ENCODE measurements at places on chromosomes 6 and 20. TPM values are rescaled to one million over a fixed set of nuclear protein-coding genes. Genes with fewer than 3 reads are reported as not detected.

DNA sequence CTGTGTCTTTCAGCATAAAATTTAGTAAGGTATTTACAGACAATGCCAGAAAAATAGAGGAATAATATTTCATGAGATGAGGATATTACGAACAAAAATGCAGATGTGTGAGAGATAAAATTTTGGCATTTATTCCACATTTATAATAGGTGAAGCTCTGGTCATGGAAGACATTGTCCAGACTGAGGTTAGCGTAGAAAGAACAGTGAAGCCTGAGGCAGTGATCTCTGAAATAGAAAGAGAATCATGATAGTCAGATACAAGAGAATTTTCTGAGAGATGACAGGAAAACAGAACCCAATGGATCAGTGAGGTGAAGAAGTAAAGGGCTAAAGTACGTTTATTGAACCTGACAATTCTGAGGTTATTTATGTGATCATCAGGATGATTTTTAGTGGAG, 1155.9 kb upstream of the GJE1 start:
- no peak for DNase-seq

- no peak for DNase-seq
Observed at GRCh38 chr20:41776421-41776820, 158.2 kb upstream of the CHD6 start.

GRCh38 chr20:6765469-6766058, 1.9 kb upstream of the BMP2 start:
- no peak for DNase-seq

Gene MAN1A1
- total RNA-seq = 1.9 TPM

- no peak for DNase-seq
Observed at GRCh38 chr20:14918976-14919375, 581.6 kb upstream of the FLRT3 start.

DNA sequence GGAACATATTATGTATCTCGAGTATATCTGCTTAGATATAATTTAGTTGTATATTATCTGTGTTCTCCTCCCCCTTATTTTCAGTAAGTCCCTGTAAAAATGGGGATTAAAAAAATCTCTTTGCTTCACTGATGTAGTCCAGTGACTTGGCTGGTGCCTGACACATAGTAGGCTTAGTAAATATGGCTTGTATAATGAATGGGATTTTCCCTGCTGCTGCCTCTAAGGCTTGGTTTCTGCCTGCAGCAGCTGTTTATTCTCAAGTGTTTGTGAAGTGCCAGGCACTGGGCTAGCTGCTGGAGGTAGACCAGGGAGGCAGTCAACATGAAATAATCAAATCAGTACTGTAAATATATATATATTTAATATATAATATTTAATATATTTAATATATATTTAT, 1.6 kb upstream of the ZFP64 start:
- no peak for DNase-seq

GRCh38 chr6:152094992-152095592, 287.6 kb downstream of the ESR1 start:
- peak; percentile 45 for DNase-seq

GRCh38 chr6:123742626-123743025, 61.0 kb upstream of the NKAIN2 start:
- no peak for DNase-seq

Gene UBE2C
- 254 TPM for total RNA-seq

Gene EFCAB8
- not detected for total RNA-seq

Gene EPB41L1
- total RNA-seq = 31.1 TPM

Gene TRERF1
- total RNA-seq = 18.0 TPM

DNA sequence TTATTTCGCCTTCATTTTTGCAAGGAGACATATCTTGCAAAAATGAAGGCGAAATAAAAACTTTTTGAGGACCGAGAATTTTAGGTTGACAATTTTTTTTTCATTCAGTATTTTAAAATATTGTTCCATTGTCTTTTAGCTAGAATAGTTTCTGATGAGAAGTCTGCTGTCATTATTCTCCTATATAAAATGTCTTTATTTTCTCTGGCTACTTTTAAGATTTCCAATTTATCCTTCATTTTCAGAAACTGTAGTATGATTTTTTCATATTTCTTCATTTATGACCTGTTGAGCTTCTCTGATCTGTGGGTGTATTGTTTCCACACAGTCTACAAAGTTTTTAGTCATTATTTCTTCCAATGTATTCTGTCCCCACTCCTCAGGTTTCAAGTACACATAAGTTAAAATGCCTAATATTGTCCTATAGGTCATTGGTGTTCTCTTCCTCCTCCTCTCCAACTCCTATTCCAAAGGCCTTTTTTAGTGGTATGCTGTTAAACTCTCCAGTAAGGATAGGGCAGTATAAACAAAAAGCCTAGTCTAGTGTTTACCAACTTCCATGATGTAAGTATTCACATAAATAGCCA, 15.7 kb downstream of the AHI1 start:
- DNase-seq = no peak

GRCh38 chr20:48211238-48211637, 426.0 kb upstream of the SULF2 start:
- no peak for DNase-seq

- DNase-seq = no peak
Observed at GRCh38 chr20:34401741-34402455, 38.8 kb downstream of the ITCH start.

DNA sequence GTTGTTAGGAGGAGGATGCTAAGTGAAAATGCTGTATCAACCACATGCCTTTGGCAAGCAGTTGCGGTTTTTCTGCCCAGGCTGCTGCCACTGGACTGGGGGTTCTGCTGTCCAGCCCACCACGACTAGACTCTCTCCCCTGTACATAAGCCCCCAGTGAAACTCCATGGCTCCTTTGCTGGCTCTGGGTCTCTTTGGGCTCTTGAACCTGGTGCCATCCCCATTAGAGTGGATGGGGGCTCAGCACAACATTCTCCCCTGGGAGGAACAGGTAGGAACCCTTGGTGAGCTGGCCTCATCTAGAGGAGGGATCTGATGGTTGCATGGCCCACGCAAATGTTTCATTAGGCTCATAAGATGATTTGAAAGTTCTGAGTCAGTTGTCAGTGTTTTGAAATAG, 204.8 kb upstream of the KCNG1 start:
- DNase-seq = no peak

GRCh38 chr6:111478749-111479148, 4.3 kb downstream of the REV3L start:
- DNase-seq = no peak

- DNase-seq = no peak
Observed at GRCh38 chr20:11178946-11179654, 505.3 kb upstream of the JAG1 start.

GRCh38 chr20:35718972-35719635, 19.9 kb downstream of the ROMO1 start:
- no peak for DNase-seq

Gene RAD21L1
- not detected for total RNA-seq

Gene GPR6
- total RNA-seq = 0.20 TPM

GRCh38 chr6:51892750-51893149, 194.7 kb downstream of the PKHD1 start:
- DNase-seq = no peak

DNA sequence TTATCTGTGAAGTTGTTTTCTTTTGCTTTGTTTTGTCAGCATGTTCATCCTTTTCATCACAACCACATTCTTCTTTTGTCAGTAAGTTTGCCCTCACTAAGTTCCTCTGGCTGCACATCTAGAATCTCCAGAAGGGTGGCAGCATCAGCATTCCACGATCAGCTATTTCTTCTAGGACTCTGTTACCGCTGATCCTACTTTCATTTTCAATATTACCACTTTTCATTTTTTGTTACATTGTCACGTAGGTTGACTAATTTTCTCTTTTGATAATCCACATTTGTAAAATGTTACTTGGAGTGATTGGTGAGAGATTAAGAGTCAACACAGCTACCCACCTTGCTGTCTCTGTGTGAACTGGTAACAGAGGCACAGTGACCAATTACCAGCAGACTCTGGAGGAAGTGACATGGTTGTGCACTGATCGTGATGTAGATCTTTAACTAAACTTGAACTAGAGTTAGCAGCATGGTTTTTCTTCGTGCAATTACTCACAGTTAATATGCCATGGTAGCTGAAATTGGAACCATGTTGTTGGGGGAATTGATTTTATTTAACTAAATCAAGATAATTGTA, 307.9 kb upstream of the SLC35B3 start:
- no peak for DNase-seq

- DNase-seq = no peak
Observed at GRCh38 chr6:151130329-151130728, 109.4 kb upstream of the AKAP12 start.

Gene LHFPL5
- not detected for total RNA-seq

DNA sequence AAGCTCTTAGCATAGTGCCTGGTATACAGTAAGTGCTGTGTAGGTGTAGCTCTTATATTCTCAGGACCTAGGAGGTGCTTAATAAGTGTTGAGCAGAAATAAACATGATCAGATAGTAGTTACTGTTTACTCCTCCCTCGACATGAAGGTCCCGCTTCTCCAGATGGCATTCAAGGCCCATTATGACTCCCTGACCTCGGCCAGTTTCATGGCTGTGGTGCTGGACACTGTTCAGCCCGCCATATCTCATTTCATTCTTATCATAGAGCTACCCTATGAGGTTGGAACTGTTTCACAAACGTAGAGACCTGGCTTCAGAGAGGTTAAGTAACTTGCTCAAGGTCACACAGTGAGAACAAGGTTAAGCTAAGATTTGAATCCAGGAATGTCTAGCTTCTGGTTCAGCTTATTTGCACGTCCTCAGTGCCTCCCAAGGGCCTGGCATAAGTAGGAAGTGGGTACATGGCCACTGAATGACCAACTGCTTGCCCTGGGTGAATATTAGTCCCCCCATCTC, 39.0 kb downstream of the CD40 start:
- no peak for DNase-seq

DNA sequence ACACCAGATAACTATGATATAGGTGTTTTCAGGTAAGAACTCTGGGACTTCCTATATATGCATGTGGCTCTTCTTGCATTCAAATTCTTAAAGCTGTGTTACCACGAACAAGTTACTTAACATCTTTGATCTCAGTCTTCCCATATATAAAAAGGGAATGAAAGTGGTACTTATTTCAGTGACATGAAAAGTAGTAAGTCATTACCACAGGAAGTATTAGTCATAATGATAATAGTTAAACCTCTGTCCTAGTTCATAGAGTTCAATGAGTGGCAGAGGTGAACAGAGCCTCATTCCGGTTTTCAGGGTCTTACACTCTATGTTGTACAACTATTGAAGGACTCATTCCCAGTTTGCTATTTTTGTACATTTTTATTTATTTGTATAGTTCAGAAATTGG, 237.0 kb downstream of the NKAIN2 start:
- DNase-seq = no peak

DNA sequence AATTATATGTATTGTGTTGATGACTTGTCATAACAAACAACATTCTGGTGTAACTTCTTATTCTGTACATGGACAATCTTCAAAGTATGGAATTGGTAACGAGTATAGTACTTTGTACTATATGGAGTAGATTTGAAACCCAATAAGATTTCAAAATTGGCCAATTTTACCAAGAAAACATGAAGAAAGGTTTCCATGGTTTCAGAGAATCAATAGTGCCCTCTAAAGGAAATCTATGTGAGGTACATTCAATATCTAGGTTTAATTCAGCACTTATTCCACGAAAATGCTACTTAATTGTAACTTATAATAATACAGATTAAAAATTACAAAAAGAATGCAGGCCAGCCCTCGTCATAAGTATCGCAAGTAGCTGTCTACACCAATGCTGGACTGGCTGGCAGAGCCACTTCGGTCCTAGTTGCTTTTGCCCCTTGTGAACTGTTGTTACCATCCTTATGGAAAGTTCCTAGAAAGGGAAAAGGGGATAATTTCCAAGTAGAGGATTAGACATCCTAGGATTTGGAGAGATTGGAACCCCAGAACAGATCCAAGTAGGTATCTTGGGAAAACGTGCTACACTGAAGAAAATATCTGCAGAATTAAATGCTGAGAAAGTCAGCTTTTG, 70.9 kb downstream of the LCA5 start:
- DNase-seq = no peak
